ENCODE measurements at places on chromosomes 1 and 21. TPM values are rescaled to one million over a fixed set of nuclear protein-coding genes. Genes with fewer than 3 reads are reported as not detected.

DNA sequence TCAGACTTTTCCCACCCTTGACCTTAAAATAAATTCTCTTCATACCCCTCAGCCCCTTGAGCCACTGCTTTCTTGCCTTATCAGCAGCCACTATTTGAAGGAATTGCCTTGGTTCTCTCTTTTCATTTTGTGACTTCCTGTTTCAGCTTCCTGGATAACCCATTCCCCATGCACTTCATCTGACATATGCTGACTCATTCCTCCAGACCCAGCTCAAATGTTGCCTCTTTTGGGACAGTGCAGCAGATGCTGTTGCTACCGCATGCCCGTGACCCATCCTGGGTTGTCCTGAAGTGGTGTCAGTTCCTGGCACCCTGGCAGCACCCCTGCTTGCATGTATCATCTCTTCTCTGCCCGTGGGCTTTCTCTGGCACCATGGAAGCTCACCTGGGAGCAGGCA lies 496.1 kb downstream of the PTPRU start:
- peaks cover 3% of the 10 kb centered on the region for H3K4me1 ChIP-seq
- no peaks in the 10 kb centered on the region for H3K27me3 ChIP-seq
- no peak for DNase-seq
- H3K27ac ChIP-seq: no peak overlapping the region
- H3K36me3 ChIP-seq: no peaks in the 10 kb centered on the region
- no peak overlapping the region for H3K4me3 ChIP-seq

COL24A1 gene
- not detected for total RNA-seq

GRCh38 chr21:34690041-34690792 lies 21.4 kb downstream of the CLIC6 start:
- H3K27ac ChIP-seq: no peak overlapping the region
- H3K27me3 ChIP-seq: peaks cover 27% of the 10 kb centered on the region
- peaks cover 2% of the 10 kb centered on the region for H3K36me3 ChIP-seq

DNA sequence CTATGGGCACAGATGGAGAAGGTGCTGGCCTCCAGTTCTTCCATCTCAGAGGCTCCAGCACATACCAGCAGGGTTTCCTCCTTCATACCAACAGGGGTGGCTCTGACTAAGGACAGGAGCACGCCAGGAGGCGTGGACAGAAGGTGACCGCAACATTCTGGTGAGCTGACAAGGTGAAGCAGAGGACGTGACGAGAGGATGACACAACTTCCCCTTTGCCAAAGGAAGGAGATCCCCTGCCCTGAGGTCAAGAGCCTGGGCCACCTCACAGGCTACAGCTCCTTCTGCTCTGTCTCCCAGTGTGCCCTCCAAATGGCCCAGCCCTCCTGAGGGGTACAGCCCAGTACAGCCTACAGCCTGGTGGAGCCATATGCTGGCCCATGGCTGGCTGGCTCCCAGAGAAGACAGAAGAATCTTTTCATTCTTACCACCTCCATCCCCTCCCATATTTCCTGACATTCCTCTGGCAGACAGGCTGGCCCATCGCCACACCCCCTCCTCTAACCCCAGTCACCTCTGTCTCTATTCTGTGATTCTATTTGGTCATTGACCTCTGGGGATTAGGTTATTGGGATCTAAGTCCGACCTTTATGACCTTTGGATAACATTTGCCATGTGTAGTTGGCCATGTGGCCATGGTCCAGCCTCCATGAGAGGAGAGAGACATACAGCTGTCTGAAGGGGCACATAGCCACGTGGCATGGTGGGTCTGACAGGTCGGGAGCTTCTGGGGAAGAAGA lies 5.1 kb upstream of the LAMB3 start:
- H3K36me3 ChIP-seq: no peaks in the 10 kb centered on the region
- H3K4me3 ChIP-seq: no peak overlapping the region
- H3K4me1 ChIP-seq: peaks cover 22% of the 10 kb centered on the region
- DNase-seq: no peak

GRCh38 chr1:91650764-91651163 lies 150.1 kb downstream of the CDC7 start:
- peaks cover 3% of the 10 kb centered on the region for H3K36me3 ChIP-seq
- H3K4me3 ChIP-seq: no peak overlapping the region
- H3K27me3 ChIP-seq: no peaks in the 10 kb centered on the region
- peaks cover 14% of the 10 kb centered on the region for H3K4me1 ChIP-seq
- H3K27ac ChIP-seq: no peak overlapping the region

TCHHL1 gene
- total RNA-seq: not detected

OR2L13 gene
- not detected for total RNA-seq

TAS1R1 gene
- not detected for total RNA-seq

DNA sequence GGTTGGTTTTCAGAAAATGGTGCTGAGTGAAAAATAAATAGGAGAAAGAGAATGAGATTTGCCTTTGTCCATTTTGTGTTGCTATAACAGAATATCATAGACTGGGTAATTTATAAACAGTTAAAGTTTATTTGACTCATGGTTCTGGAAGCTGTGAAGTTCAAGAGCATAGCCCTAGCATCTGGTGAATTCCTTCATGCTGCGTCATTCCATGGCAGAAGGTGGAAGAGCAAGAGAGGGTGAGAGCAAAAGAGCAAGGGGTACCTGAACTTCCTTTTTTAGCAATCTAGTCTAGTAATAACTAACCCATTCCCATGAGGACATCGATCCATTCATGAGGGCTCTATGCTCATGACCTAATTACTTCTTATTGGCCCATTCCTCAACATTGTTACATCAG lies 209.1 kb upstream of the ZP4 start:
- H3K36me3 ChIP-seq: no peaks in the 10 kb centered on the region
- DNase-seq: no peak
- H3K4me3 ChIP-seq: no peak overlapping the region
- no peak overlapping the region for H3K27ac ChIP-seq
- no peaks in the 10 kb centered on the region for H3K27me3 ChIP-seq

DNA sequence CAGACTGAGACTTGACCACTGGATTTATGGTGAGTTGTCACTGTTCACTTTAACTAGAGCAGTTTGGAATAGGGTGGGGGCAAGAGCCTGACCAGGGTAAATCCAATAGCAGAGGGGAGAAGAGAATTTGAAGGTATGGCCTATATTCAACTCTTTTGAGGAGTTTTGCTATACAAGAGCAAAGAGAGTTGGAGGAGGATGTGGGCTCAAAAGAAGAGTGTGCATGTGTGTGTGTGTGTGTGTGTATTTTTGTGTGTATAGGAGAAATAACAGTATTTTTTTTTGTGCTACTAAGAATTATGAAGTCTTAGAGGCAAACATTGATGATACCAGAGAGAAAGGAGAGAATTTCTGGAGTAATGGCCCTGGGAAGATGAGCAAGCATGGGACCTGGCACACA lies 164.8 kb upstream of the JUN start:
- H3K4me1 ChIP-seq: peaks cover 35% of the 10 kb centered on the region
- no peak overlapping the region for H3K4me3 ChIP-seq
- DNase-seq: no peak

All from activated CD4-positive, alpha-beta T cell treated with anti-CD3 and anti-CD28 coated beads, Interleukin-2, amount 10 ng/mL, durations not matched to agents 7 days and 5 days (primary cell).